ENCODE measurements at places on chromosomes 1 and 21. TPM values are rescaled to one million over a fixed set of nuclear protein-coding genes. Genes with fewer than 3 reads are reported as not detected.

GRCh38 chr1:58157256-58157655 is 389.3 kb downstream of the OMA1 start:
- no peak for DNase-seq

- peak; percentile 53 for DNase-seq
These were observed 217.7 kb upstream of the IRF2BP2 start for GRCh38 chr1:234827656-234828055.

DNA sequence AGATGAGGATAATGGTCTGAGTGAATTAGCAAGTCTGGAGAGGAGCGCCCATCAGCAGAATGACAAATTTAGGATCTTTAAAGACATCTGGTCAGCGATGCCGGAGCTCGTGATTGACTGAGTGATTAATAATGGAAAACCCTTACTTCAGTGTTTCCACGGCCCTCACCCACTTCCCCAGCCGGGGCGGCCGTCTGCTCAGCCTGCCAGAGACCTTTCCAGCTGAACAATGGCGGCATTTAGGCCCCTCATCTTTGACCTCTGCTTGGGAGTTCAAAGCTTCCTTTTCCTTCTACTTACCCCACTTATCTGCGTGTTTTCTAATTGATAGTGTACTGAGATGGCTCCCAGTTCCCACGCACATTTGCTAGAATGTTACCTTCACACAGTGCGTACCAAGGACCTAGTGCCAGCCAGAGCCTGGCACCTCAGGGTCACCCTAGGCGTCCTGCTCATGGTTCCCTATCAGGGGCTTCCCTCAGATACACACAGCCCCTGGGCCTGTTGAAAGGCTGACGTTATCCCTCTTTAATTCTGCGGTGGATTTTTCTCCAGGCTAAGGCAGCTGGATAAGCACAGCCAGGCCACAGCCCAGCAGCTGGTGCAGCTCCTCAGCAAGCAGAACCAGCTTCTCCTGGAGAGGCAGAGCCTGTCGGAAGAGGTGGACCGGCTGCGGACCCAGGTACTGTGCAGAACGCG is 232.8 kb downstream of the SDCCAG8 start:
- no peak for DNase-seq

FTCD gene
- total RNA-seq = not detected

DNA sequence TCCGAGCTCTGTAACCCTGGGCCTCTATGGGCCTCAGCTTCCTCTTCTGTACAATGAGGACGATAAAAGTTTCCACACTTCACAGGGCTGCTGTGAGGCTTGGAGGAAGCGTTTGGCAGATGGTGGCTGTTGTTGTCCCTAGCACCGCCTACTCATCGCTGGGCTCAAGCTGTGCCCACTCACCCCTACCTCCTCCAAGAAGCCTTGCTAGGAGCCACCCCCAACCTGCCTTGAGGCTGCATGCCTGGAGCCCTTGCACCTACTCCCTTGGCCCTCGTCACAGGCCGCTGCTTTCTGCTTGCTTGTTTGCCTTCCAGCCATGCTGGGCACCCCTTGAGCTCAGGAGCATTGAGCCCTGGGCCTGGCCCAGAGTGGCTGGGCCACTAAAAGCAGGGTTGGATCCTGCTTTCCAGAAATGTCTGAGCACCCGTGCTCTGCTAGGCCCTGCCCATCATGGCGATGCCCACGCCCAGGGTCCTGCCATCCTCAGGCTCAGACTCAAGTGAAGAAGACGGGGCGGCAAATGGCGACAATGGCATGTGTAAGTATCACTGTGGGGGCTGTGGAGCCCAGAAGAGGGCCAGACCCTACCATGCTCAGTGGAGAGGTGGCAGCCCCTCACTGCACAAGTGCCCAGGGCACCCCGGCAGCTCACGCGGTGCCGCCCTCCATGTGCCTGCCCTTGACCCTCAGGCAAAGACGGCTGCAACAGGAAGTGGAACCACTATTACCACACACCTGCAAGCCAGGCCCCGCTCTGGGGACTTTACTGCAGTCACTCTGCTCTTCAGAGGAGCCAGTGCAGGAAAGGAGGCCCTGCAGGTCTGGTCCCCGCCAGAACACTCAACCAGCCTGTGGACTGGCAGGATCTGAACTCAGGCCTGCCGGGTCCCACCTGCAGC is 9.5 kb downstream of the SH3BGRL3 start:
- no peak for DNase-seq

Data from MG63 (cell line).